ENCODE measurements at places on chromosomes 6 and 20.
A peak's percentile ranks its signal among the peaks of the same experiment; 100 is the strongest.

DNA sequence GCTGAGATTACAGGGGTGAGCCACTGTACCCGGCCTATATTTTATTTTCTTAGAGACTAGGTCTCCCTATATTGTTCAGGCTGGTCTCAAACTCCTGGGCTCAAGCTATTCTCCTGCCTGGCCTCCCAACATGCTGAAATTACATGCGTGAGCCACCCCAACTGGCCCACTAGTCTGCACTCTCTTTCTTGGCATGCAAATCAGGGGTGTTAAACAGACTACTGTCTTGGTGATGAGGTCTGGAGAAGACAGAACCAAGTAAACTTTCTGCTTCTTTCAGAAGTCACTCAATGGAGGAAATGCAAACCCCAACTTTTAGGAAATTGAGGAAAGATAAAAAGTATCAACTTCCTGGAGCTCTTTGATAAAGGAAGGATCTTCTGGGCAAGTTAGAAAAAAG, 8.0 kb upstream of the TUBB2B start:
- no peaks in the 10 kb centered on the region for H3K4me1 ChIP-seq
- H3K27me3 ChIP-seq = peaks cover 4% of the 10 kb centered on the region
- no peak overlapping the region for H3K4me3 ChIP-seq

- no peak for DNase-seq
- no peaks in the 10 kb centered on the region for H3K27me3 ChIP-seq
- peak overlapping the region; percentile 79 for H3K27ac ChIP-seq
- H3K4me3 ChIP-seq = peak overlapping the region; percentile 73
Measured at GRCh38 chr20:41030531-41031242, 2.1 kb downstream of the TOP1 start.

- H3K27me3 ChIP-seq = no peaks in the 10 kb centered on the region
- DNase-seq = peak; percentile 86
- H3K4me3 ChIP-seq = peak within 1 kb of the TSS; percentile 43
- H3K36me3 ChIP-seq = no peaks in the 10 kb centered on the region
- peak within 1 kb of the TSS; percentile 58 for H3K27ac ChIP-seq
Measured at GRCh38 chr20:14337400-14338171, at the start of gene FLRT3. FLRT3 (minus strand) TSS chr20:14337612; CDS start chr20:14327506, 10,106 bp downstream.

DNA sequence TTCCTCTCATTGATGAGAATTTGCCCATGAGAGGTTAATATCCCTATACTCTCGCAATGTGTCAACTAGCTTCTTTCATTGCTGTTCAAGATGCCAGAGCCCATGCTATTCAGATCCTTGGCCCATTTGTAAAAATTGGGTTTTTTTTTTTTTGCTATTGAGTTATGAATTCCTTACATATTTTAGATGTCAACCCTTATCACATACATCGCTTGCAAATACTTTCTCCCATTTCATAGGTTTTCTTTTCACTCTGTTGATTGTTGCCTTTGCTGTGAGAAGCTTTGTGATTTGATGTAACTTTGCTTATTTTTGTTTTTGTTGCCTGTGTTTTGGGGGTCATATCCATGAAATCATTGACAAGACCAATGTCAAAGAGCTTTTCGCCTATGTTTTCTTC, 32.2 kb upstream of the IPCEF1 start:
- peaks cover 13% of the 10 kb centered on the region for H3K4me1 ChIP-seq
- DNase-seq = no peak
- H3K4me3 ChIP-seq = no peak overlapping the region
- no peak overlapping the region for H3K27ac ChIP-seq
- no peaks in the 10 kb centered on the region for H3K27me3 ChIP-seq
- no peaks in the 10 kb centered on the region for H3K36me3 ChIP-seq

- DNase-seq = no peak
- H3K36me3 ChIP-seq = no peaks in the 10 kb centered on the region
- H3K27me3 ChIP-seq = no peaks in the 10 kb centered on the region
Measured at GRCh38 chr20:23284009-23284408, 66.6 kb upstream of the NXT1 start.
